GM20000 (cell line): ENCODE measurements at places on chromosomes 7 and 10.
A peak's percentile ranks its signal among the peaks of the same experiment; 100 is the strongest.

DNA sequence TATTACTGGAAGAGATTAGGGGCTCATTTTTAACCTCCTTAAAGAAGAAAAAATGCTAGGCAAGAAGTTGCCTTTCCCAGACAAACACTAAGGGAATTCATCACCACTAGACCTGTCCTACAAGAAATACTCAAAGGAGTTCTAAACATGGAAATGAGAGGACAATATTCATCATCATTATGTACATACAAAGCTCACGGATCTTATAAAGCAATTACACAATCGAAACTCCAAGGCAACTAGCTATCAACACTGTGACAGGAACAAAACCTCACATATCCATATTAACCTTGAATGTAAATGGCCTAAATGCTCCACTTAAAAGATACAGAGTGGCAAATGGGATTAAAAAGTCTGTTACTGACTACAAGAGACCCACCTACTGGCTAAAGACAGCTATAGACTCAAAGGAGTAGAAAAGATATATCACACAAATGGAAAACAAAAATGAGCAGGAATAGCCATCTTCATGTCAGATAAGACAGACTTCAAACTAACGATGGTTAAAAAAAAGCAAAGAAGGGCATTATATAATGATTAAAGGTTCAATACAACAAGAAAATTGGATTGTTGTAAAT lies 246.6 kb downstream of the ADRA2A start:
- no peak for DNase-seq

GRCh38 chr7:4830176-4830575 lies 31.7 kb downstream of the PAPOLB start:
- peak; percentile 78 for DNase-seq

DNA sequence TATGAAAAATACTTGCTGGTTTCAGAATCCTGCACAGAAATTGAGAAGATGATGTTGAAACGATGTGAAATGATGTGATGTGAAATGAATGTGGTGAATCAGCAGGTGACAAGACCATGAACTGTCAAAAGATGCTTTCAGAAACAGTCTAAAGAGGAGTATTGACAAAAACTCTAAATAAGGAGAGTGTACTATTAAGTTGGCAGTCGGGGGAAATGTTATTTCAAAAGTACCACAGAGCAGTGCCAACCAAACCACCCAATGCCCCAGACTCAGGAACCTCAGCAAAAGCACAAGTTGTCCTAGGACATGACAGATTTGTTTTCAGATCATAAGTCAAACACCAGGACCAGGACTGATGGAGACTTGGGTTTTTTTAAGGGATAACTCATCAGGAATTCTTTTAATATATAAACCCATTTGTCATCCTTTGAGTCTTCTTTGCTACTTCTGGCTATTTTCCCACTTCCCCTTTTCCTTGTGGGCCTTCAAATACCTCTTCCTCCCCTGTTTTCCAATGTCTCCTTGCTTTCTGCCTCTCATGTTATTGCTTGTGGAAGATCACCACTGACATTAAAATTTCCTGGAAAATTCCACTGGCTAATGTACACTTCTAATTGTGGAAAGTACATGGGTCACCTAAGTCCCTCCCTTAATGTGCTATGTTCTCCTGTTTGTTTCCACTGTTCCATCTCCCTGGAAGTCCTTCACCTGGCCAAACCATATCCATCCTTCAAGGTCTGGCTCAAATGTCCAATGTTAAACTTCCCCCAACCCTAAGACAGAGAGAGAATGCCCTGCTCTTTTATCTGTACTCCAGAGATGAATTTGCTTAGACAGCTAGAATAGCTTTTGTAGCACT lies 10.2 kb upstream of the PPP1R3C start:
- no peak for DNase-seq

DNA sequence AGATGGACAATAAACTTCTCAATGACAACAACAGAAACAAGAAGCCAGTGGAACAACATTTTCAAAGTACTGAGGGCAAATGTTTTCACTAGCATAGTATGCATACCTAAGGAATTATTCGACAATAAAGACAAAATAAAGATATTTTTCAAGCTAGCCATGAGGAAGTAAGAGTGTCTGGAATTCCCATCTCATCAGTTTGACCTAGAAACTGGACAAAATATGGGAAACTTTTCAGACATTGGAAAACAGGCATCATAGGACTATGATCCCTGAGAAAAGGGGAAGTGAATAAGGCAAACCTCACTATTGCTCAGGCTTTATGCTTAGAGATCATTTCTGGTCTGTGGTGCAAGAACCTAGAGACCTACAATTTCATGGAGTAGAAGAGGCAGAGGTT lies 86.3 kb downstream of the OAT start:
- no peak for DNase-seq

DNA sequence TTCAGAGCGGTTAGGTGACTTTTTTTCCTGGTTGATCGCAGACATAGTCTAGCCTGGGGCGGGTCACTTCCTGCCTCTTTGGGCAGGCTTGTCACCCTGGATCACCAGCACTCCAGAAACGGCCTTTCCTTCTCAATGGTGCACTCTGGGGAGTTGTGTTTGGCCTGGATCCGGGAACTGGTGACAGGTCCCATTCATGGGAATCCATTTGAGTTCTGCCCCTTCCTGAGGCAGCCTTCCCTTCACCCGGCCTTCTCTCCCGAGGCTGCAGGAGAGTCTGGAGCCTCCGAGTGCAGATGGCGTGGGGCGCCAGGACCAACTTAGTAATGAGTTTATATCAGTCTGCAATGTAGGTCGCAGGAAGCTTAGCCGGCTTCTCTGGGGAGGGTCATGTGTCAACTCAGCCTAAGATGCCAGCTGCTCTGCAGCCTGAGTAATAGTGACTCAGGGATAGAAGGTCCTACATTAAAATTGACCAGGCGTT lies 54.2 kb downstream of the TACR2 start:
- no peak for DNase-seq

GRCh38 chr10:114334301-114334700 lies 70.0 kb downstream of the AFAP1L2 start:
- DNase-seq = no peak

DNA sequence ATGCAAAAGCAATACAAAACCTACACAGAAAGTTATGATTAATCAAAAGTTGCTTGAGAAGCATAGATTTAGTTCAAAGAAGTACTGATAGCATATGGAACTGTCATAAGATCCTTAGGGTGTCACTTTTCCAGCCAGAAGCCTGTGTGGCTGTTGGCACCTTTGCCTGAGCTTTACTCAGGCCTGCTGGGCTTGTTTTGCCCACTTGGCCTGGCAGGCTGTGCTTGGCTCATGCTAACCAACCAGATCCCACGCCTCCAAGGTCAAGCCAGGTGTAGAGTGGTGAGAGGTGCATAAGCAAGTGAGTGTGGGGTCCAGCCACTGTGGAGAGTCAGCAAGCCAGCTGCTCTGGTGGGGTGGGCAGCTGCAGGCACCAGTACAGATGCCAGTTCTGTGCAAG lies 12.0 kb upstream of the LIPA start:
- no peak for DNase-seq
